ENCODE measurements at places on chromosomes 4 and X.

DNA sequence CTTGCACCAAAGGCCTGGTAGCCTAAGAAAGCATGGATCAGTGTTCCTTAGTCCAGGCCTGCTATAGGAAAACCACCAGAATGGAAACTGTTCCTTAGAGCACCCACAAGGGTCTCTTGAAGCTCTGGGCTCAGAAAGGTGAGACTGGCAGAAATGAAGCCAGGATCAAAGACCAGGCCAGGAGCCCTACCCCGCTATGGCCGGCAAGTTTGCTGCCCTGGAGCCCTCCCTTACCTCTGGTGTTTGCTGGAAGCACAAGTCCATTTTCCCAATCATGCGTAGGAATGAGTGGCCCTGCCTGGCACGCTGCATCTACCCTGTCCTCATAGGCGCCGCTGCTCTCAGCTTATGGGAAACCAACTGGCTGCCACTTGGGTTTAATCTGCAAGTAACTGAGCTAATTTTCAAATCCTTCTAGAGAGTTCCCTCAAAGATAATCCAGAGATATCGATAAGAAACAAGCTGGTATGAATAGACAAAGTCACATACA, 37.4 kb downstream of the BCOR start:
- DNase-seq: no peak

GRCh38 chr4:126777649-126778048, 855.1 kb upstream of the INTU start:
- DNase-seq: no peak

DNA sequence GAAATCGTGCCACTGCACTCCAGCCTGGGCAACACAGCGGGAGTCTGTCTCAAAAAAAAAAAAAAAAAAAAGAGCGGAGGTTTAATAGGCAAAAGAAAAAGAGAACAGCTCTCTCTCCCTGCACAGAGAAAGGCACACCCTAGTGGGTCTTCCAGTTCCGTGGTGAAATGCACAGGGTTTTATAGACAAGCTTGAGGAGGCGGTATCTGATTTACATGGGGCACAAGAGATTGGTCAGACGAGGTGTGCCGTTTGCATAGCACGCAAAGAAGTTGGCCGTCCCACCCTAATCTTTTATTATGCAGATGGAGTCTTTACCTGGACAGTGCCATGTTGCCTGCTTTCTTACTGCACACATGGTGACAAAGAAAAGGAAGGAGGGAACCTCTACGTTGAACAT, 33.5 kb upstream of the REST start:
- no peak for DNase-seq

GRCh38 chr4:95417531-95417930, 131.2 kb downstream of the UNC5C start:
- DNase-seq: no peak

- no peak for DNase-seq
These were observed 946.4 kb downstream of the PDHA2 start for GRCh38 chr4:96786306-96786705.

DNA sequence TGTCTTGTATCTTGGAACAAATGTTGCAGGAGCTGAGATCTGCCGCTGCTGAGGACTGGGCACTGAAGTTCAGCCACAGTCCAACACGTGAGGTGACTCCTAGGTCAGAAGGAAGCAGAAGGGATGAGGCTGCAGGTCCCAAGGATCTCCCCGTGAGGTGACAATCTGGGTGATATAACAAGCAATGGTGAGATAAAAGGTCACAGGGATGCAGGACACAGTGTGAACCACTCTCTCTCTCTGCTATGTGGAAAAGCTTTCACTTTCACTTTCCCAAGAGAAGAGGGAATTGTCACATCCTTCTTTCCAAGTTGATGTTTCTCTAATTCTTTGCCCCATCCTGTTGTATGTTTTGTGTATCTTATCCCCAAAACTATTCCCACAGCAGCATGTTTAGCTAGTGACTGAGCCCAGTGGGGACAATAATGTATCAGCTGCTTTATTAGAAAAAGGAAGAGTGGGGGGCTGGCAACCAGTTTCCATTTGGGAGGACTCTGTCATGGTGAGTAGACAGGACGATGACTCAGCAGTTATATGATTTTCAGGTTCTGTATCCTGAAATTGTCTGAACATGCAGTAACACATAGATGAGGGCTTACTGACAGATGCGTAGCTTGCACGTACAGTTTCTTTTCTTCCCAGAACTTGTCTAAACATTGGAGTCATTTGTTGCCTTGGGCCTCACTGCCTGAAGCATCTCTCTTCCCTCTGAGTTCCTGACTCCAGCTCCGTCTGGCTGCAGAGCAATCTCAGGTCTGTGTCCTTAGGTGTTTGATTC, 1415.8 kb upstream of the TENM3 start:
- DNase-seq: no peak

DNA sequence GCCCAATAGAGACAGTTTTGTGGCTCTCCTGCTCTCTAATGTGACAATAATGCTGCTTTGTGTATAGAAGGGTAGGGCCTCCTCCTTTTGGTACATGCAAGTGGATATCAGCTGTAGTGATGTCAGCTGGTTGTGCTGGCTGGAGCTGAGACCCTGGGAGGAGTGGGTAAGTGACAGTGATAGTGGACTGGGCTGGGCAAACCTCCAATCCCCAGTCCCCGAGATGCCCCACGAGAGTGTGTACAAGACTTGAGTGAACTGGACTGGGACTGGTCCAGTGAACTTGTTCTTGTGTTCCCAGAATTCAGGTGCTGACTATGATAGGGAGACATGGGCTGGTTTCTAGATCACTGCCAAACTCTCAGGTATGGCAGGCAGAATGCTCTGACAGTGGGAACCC, 583.6 kb upstream of the PCDH10 start:
- DNase-seq: no peak

DNA sequence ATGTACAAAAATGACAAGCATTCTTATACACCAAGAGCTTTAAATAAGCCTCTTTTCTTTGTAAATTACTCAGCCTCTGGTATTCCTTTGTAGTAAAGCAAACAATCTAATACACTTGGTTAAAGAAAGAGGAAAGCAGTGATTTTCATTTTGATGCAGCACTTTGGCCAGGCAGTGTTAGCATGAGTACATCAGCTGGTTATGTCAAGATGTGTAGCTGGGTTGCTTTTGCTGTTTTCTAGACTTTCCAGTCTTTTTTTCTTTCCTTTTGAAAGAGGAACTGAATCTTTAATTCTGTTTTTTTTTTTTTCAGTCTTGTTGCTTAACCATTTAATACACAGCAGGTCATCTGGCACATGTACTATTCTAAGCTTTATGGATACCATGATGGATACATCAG, 167.1 kb upstream of the AADAT start:
- DNase-seq: no peak
